Mesendoderm (in vitro differentiated cells): ENCODE measurements at places on chromosomes 11 and 22.
A peak's percentile ranks its signal among the peaks of the same experiment; 100 is the strongest.

DNA sequence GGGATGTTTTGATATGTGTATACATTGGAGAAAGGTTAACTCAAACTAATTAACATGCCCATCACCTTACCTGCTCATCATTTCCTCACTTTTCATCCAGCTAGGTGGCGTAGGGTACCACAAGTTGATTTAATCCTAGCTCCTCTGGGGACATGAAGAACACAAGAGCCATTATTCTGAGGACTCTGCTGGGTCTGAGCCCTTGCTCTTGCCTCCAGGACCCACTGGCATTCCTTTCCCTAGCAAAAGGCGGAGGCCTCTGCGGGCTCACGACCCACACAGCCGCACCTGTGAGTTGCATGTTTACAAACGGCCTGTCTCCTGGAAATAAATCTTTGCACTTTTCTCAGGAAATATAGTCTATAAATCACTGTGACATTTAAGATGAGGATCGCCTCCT is 871.9 kb downstream of the TBC1D22A start:
- no peaks in the 10 kb centered on the region for H3K36me3 ChIP-seq
- no peak overlapping the region for H3K4me3 ChIP-seq
- DNase-seq: peak; percentile 55
- H3K4me1 ChIP-seq: no peaks in the 10 kb centered on the region
- no peak overlapping the region for H3K27ac ChIP-seq
- no peaks in the 10 kb centered on the region for H3K27me3 ChIP-seq

GRCh38 chr22:17955590-17956379 is 68.6 kb downstream of the MICAL3 start:
- no peaks in the 10 kb centered on the region for H3K36me3 ChIP-seq
- no peaks in the 10 kb centered on the region for H3K27me3 ChIP-seq
- H3K4me3 ChIP-seq: no peak overlapping the region
- peaks cover 7% of the 10 kb centered on the region for H3K4me1 ChIP-seq
- no peak for DNase-seq

DNA sequence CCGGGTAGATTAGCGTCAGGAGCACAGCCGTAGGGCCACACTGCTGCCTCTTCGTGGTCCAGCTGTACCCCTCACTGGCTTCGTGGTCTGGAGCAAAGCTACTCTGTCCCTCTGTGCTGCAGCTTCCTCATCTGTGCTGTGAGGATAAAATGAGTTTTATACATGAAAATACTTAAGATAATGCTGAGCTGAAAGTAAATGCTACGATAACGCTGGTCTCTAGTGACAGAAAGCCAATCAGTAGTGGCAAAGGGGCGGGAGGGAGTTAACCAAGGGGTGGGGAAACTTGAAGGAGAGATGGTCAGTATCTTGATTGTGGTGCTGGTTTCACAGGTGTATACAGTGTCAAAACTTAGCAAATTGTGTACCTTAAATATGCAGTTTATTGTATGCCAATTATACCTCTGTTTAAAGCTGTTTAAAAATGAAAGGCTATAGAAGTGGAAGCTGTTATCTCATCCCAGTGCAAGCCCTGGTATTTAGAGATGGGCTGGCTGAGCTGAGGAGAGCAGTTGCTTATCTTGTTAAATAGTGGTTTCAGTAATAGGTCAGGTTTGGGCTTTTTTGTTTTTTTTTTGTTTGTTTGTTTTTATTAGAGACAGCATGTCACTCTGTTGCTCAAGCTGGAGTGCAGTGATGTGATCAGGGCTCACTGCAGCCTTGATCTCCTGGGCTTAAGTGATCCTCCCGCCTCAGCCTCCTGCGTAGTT is 36.7 kb downstream of the ACO2 start:
- no peak overlapping the region for H3K4me3 ChIP-seq
- H3K27me3 ChIP-seq: no peaks in the 10 kb centered on the region
- no peaks in the 10 kb centered on the region for H3K36me3 ChIP-seq
- H3K4me1 ChIP-seq: no peaks in the 10 kb centered on the region
- H3K27ac ChIP-seq: no peak overlapping the region
- no peak for DNase-seq

GRCh38 chr11:130480186-130480585 is 31.7 kb downstream of the ADAMTS15 start:
- no peak overlapping the region for H3K27ac ChIP-seq
- H3K27me3 ChIP-seq: no peaks in the 10 kb centered on the region
- H3K4me3 ChIP-seq: no peak overlapping the region
- DNase-seq: no peak
- H3K4me1 ChIP-seq: peaks cover 5% of the 10 kb centered on the region
- H3K36me3 ChIP-seq: no peaks in the 10 kb centered on the region

GRCh38 chr11:44955015-44955738 is 4.5 kb upstream of the TP53I11 start:
- peaks cover 32% of the 10 kb centered on the region for H3K4me1 ChIP-seq
- no peaks in the 10 kb centered on the region for H3K36me3 ChIP-seq
- DNase-seq: peak; percentile 85
- H3K27ac ChIP-seq: peak overlapping the region; percentile 36
- no peak overlapping the region for H3K4me3 ChIP-seq
- H3K27me3 ChIP-seq: no peaks in the 10 kb centered on the region

GRCh38 chr11:60362241-60362640 is 16.1 kb upstream of the MS4A7 start:
- no peak overlapping the region for H3K4me3 ChIP-seq
- H3K4me1 ChIP-seq: no peaks in the 10 kb centered on the region
- no peaks in the 10 kb centered on the region for H3K27me3 ChIP-seq
- no peak overlapping the region for H3K27ac ChIP-seq
- no peak for DNase-seq

DNA sequence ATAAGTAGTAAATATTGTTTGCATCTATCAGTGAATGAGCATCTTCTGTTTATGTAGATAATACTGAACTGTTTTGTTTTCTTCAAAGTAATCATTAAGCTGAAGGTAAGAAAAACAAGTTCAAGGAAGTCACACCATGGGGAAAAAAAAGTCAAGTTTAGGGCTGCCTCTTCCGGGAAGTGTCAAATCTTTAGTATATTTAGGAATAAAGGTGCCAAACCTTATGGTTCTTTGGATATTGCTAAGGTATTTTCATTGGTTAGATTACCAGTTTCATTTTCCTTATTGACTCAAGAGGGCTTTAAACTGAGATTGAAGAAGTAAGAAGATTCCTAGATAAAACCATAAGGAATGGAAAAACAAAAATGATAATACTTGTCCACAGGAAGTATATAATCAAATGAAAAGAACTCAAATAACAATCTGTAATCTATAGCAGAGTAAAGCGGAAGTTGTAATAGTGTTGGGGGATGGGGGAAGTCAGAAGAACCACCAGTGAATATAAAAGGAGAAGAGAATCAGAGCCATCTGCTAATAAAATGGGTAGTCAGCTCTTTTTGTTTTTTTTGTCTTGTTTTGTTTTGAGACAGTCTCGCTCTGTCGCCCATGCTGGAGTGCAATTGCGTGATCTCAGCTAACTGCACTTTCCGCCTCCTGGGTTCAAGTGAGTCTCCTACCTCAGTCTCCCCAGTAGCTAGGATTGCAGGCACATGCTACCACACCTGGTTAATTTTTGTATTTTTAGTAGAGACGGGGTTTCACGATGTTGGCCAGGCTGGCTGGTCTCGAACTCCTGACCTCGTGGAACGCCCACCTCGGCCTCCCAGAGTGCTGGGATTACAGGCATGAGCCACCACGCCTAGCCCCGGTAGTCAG is 2.3 kb downstream of the ATM start:
- peaks cover 5% of the 10 kb centered on the region for H3K4me1 ChIP-seq
- H3K4me3 ChIP-seq: no peak overlapping the region
- no peaks in the 10 kb centered on the region for H3K27me3 ChIP-seq
- H3K27ac ChIP-seq: no peak overlapping the region
- DNase-seq: no peak

- DNase-seq: no peak
- no peaks in the 10 kb centered on the region for H3K4me1 ChIP-seq
- H3K4me3 ChIP-seq: no peak overlapping the region
- no peaks in the 10 kb centered on the region for H3K27me3 ChIP-seq
- H3K27ac ChIP-seq: no peak overlapping the region
Measured at GRCh38 chr11:32259641-32260081, 168.8 kb downstream of the RCN1 start.

DNA sequence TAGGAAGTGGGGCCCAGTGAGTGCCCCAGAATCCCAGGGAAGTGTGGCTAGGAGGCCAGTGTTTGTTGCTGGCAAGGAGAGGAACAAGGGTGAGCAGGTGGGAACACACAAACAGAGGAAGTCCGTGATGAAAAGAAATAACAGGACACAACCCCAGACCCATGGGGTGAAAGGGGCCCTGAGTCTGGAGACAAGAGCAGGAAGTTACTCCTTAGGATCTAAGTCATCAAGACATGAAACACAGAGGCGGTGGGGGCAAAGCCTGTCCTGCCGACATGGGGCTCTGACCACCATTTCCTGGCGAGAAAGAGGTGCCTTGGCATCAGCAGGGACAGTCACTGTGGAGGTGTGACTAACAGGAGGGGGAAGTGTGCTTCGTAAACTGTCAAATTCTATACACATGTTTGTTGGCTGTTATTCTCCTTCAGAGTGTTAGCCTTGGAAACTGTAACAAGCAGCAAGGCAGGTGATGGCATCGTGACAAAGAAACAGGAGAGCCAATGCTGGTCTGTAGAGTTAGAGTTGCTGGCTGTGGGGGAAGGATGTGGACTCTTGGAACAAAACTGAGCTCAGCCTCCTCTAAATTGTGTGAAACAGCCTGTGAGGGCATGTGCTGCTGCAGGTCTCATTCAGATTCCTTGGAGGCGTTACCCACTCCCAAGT is 21.7 kb downstream of the CHST1 start:
- peaks cover 2% of the 10 kb centered on the region for H3K4me1 ChIP-seq
- no peaks in the 10 kb centered on the region for H3K36me3 ChIP-seq
- H3K27me3 ChIP-seq: no peaks in the 10 kb centered on the region
- H3K4me3 ChIP-seq: no peak overlapping the region
- H3K27ac ChIP-seq: no peak overlapping the region

DNA sequence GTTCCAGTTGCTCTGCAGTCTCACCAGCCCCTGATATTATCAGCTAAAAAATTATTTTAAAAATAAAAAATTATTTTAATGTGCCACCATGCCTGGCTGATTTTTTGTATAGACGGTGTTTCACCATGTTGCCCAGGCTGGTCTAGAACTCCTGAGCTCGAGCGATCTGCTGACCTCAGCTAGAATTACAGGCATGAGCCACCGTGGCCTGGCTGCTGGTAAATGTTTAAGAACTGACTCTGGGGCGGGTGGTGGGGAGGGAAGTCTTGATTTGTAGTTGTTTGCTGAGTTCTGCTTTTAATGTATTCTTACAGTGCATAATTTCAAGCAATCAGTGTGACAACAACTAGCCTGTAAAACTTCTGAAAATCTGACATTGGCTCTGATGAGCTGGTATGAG is 120.9 kb upstream of the PLET1 start:
- no peak overlapping the region for H3K4me3 ChIP-seq
- H3K36me3 ChIP-seq: no peaks in the 10 kb centered on the region
- no peak overlapping the region for H3K27ac ChIP-seq
- no peaks in the 10 kb centered on the region for H3K27me3 ChIP-seq

DNA sequence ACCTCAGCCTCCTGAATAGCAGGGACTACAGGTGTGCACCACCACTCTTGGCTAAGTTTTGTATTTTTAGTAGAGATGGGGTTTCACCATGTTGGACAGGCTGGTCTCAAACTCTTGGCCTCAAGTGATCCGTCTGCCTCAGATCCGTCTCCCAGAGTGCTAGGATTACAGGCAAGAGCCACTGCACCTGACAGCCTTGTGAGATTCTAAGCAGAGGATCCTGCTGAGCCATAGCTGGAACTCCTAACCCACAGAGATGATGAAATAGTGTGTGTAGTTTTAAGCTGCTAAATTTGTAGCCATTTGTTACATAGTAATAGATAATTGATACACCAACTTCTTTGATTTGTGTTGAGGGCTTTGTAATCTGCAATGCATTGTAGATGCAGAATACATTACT is 51.1 kb downstream of the CLMP start:
- H3K27me3 ChIP-seq: no peaks in the 10 kb centered on the region
- H3K27ac ChIP-seq: no peak overlapping the region
- H3K4me1 ChIP-seq: peaks cover 8% of the 10 kb centered on the region

GRCh38 chr11:106493751-106494150 is 416.3 kb downstream of the AASDHPPT start:
- DNase-seq: no peak
- no peak overlapping the region for H3K4me3 ChIP-seq

GRCh38 chr11:30481796-30482195 is 104.4 kb downstream of the MPPED2 start:
- no peaks in the 10 kb centered on the region for H3K27me3 ChIP-seq
- H3K36me3 ChIP-seq: no peaks in the 10 kb centered on the region
- H3K4me1 ChIP-seq: peaks cover 1% of the 10 kb centered on the region
- no peak for DNase-seq
- H3K4me3 ChIP-seq: no peak overlapping the region
- H3K27ac ChIP-seq: no peak overlapping the region

- no peak overlapping the region for H3K27ac ChIP-seq
- DNase-seq: no peak
- H3K27me3 ChIP-seq: no peaks in the 10 kb centered on the region
- no peaks in the 10 kb centered on the region for H3K4me1 ChIP-seq
- no peaks in the 10 kb centered on the region for H3K36me3 ChIP-seq
Measured at GRCh38 chr22:47007496-47007895, 245.0 kb downstream of the TBC1D22A start.

- H3K27ac ChIP-seq: no peak overlapping the region
- DNase-seq: no peak
- peaks cover 7% of the 10 kb centered on the region for H3K4me1 ChIP-seq
- no peak overlapping the region for H3K4me3 ChIP-seq
- no peaks in the 10 kb centered on the region for H3K27me3 ChIP-seq
- H3K36me3 ChIP-seq: no peaks in the 10 kb centered on the region
Measured at GRCh38 chr11:27357250-27357649, 5.8 kb downstream of the CCDC34 start.

GRCh38 chr11:6844356-6844755 is 1.1 kb upstream of the OR10A5 start:
- no peaks in the 10 kb centered on the region for H3K36me3 ChIP-seq
- no peaks in the 10 kb centered on the region for H3K4me1 ChIP-seq
- no peak overlapping the region for H3K27ac ChIP-seq
- H3K4me3 ChIP-seq: no peak overlapping the region
- no peak for DNase-seq

DNA sequence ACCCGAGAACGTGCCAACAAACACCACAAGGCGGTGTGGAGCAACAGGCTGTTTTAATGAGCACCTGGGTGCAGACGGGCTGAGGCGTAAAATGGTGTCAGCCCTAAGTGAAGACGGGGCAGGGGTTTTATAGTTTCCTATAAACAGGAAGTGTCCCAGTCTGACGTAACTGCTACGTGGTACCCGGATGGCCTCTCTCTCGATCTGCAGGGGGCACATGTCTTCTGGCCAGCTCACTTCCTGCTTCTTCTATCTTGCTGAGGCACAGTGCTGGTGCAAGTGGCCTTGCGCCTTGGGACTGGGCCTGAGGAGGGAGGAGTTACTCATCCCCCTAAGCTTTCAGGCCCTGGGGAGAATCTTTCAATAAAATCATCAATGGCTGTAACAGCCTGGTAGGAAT is 20.9 kb downstream of the OOSP3 start:
- H3K27ac ChIP-seq: no peak overlapping the region
- no peak overlapping the region for H3K4me3 ChIP-seq
- H3K36me3 ChIP-seq: no peaks in the 10 kb centered on the region
- H3K27me3 ChIP-seq: no peaks in the 10 kb centered on the region
